ENCODE measurements at places on chromosomes 3 and 15. TPM values are rescaled to one million over a fixed set of nuclear protein-coding genes. Genes with fewer than 3 reads are reported as not detected.

MESP2 gene
- 0.95 TPM for total RNA-seq

UCN2 gene
- 8.2 TPM for total RNA-seq

TRAIP gene
- total RNA-seq, result 14.9 TPM

SLC28A1 gene
- total RNA-seq, result not detected

CDCP1 gene
- 9.5 TPM for total RNA-seq

NR1I2 gene
- total RNA-seq, result not detected

Measured in A549 treated with ZK216348 at 1 μM for 4 hours (cell line).